ENCODE measurements at places on chromosomes 1 and 21. TPM values are rescaled to one million over a fixed set of nuclear protein-coding genes. Genes with fewer than 3 reads are reported as not detected.

Gene TMPRSS3
- total RNA-seq = not detected

Gene SLC6A9
- 35.5 TPM for total RNA-seq

Gene AMY1C
- total RNA-seq = 0.07 TPM

Gene ACP6
- 8.9 TPM for total RNA-seq

Gene NPHS2
- not detected for total RNA-seq
